ENCODE measurements at places on chromosomes 6 and 20.

- no peak for DNase-seq
These were observed 40.4 kb upstream of the CST7 start for GRCh38 chr20:24908642-24909041.

GRCh38 chr6:11778648-11779328 is at the start of gene ADTRP:
ADTRP (minus strand) TSS chr6:11778803; CDS start chr6:11778759, 44 bp downstream.
- DNase-seq, result no peak

DNA sequence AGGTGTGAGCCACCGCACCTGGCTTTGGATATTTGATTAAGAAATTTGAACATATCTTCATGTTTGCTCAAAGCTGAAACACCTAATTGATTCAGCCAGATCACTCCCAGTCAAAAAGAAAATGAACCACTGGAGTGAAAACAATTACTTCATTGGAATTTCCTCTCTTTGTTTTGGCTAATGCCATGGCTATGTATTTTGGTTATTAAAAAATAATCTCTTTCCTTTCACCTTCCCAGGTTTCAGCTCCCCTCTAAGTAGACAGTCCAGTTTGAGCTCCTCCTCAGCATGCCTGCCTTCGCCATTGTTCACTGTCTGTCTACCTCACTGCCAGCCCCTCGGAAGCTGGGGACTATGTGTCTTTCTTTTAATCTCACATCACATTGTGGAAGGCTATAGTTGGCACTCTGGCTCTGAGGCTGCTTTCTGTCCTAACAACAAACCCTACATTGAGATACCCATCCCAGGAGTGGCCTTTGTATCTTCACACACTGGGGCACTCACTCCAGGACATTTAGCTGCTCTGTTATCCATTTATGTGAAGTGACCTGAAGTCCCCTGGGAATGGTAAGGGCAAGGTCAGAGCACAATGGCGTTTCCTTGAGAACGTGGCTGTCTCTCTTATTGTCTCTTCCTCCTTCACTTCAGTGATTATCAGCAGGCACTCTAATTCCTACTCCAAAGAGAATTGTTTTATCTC is 764.0 kb upstream of the CITED2 start:
- DNase-seq, result no peak

DNA sequence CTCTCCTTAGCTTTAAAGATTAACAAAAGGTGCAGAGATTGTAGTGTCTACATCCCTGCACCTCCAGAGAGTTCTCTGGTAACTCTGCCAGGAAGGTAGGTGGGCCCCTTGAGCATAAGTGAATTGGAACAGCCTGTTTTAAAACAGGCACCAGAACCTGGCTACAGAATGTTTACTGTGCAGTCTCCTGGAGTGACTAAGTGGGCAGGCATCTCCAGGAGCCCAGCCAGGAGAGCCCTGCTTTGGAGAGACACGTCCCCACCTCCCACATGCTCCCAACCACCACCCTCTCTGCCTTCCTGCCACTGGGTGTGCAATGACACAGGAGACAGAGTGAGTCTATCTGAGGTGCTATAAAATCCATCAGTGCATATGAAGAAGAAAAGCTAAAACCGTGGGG is 110.3 kb upstream of the EYA4 start:
- DNase-seq, result peak; percentile 15

- no peak for DNase-seq
These were observed 31.5 kb upstream of the COL10A1 start for GRCh38 chr6:116157391-116157790.

GRCh38 chr6:56050530-56051201 is 175.3 kb upstream of the BMP5 start:
- no peak for DNase-seq

GRCh38 chr6:69422475-69422874 is 374.3 kb downstream of the LMBRD1 start:
- peak; percentile 7 for DNase-seq

- no peak for DNase-seq
These were observed 141.1 kb downstream of the CD164 start for GRCh38 chr6:109241199-109241598.
